Activated naive CD4-positive, alpha-beta T cell treated with Interleukin-2 at 50 U/mL for 16 hours (primary cell): ENCODE measurements at places on chromosomes 12 and 14.

DNA sequence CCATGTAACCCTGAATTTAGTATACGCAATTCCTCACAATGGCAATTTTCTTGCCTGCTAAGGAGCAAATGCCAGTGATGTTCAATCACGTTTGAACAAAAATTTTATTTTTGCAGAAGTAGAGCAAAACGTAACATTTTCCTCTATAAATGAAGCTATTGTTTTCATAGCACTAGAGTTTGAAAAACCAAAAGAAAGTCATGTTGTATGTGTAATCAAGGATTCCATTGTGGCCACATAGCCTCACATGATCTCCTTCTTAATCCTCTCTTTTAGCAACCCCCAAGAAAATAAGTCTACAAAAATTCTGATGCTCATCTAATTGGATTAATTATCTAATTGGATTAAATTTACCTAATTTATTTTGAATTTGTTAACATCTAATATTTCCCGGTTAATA is 1217.4 kb upstream of the FLRT2 start:
- DNase-seq = no peak

DNA sequence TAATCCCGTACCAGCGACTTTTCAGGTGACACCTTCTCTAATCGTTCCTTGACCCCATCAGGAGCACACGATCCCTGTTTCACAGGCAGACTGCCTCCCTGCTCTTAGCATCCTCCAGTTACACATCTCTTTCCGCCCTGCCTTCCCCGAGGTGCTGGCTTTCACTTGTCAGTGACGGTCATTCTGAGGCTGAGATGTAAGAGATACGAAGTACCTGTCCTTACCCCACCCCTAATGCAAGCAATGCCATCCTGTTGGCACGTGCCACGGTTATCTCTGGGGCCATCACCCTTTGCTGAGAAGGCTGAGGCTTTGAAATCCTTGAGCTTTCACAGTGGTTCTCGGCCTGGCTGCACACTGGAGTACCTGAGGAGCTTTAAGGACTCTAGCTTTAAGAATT is 24.4 kb downstream of the B4GALNT3 start:
- no peak for DNase-seq

GRCh38 chr12:3704512-3705353 is 48.2 kb downstream of the CRACR2A start:
- no peak for DNase-seq

- no peak for DNase-seq
Measured at GRCh38 chr12:57624441-57625220, 8.4 kb downstream of the B4GALNT1 start.

- DNase-seq = no peak
Measured at GRCh38 chr12:120350576-120351350, 18.2 kb downstream of the MSI1 start.

DNA sequence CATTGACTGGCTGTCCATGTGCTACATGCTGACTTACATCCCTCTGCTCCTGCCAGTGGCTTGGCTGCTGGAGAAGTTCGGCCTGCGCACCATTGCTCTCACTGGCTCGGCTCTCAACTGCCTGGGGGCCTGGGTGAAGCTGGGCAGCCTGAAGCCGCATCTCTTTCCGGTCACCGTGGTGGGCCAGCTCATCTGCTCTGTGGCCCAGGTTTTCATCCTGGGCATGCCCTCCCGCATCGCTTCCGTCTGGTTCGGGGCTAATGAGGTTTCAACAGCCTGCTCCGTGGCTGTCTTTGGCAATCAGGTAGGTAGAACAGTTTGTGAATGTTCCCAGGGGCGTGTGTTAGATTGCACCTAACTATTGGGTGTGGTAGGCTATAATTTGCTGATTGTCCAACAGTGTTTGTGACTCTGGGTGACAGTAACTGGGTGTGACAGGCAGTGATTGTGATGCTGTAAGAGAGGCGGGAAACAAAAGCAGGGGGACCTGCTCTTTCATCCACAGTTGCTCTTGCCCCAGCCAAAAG is 981 bp downstream of the FLVCR2 start:
- DNase-seq = no peak
